ENCODE measurements at places on chromosomes 11 and 22.

DNA sequence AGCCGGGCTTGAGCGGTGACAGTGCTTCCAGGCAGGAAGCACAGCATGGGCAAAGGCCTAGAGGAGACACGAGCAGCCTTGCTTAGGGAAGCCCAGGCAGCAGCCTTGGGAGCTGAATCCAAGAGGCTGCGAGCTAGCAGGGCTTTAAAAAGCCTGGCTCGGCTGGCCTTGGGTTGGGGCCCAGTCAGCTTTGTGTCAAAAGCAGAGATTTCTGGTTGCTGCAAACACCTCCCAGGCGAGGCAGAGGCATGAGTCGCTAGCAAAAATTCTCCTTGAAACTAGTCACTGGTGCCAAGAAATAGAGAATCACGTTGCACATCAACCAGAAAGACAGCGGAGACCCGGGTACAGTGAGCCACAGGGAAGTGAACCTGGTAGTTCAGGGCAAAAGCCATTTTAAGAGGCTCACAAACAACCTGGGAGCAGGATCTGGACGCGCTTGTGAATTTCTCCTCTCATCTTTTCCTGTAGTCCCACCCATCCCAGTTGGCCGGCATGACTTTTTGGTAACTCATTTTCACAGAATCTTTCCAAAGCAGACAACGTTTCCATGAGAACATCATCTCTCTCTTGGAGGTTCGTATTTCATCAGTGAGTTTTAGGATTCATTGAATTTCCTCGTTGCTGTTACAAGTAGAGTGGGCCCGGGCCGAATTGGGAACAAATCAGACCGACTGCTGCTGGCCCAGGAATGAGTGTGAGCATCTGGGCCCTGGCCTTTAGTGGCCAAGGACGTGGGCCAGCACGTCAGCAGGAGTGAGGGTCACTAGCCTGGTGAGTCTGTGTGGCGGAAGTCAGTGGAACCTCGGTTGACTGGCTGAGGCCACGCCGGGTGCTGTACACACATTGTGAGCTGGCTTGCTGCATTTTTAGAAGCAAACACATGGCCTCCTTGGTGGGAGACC is 16.4 kb upstream of the FGF4 start:
- peak; percentile 83 for DNase-seq

DNA sequence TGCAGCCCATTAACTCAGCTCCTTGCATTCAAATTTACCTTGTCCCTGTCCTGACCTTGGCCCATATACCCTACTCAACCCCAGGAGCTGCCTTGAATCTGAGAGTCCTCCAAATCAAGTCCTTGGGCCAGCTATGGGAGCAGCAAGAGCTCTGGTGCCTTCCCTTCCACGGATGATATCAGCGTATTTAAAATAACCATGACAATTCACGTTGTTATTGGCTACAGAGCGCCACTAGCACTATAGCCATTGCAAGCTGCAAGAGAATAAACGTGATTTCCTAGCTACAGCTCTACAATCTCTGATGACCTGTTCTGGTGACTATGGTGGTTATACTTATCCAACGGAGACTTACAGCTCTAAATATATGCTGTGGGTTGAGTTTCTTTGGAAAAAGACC is 357.8 kb downstream of the LARGE1 start:
- no peak for DNase-seq

- no peak for DNase-seq
Measured at GRCh38 chr11:116537121-116537520, 235.7 kb downstream of the BUD13 start.

DNA sequence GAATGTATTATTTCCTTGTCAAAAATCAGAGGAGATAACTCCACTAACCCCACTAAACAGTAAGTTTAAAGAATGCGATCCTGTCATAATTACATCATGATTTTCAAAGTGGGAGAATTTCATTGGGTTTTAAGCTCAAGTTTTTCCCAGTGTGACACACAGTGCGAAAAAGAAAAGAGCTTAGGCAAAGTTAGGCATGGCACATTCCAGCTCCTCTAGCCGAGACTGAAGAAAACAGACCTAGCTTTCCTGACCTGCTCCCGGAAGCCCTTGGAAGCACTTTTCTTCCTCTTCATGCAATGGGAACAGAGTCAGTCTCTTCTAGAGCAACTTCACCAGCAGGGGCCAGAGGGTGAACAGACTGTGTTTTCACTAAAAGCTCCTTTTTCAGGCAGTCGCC is 76.6 kb upstream of the AKIP1 start:
- no peak for DNase-seq

- DNase-seq: no peak
Measured at GRCh38 chr11:86014221-86014620, 54.7 kb downstream of the PICALM start.

DNA sequence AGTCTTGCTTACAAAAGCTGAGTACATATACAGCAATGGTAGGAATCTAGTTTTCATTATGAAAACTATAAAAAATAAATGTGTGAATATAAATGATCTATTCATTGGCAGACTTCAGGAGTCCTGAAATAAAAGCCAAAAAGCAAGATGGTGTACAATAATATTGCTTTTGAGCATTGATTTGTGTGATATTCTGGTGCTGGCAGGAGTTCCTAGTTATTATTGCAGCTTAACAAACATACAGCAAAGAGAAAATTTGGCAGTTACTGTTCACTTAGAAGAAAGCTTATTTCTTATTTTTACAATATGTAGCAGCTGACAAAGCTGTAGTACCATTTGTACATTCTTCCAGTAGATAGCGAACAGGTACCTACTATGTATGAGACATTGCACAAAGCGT is 1518.9 kb upstream of the TENM4 start:
- no peak for DNase-seq

DNA sequence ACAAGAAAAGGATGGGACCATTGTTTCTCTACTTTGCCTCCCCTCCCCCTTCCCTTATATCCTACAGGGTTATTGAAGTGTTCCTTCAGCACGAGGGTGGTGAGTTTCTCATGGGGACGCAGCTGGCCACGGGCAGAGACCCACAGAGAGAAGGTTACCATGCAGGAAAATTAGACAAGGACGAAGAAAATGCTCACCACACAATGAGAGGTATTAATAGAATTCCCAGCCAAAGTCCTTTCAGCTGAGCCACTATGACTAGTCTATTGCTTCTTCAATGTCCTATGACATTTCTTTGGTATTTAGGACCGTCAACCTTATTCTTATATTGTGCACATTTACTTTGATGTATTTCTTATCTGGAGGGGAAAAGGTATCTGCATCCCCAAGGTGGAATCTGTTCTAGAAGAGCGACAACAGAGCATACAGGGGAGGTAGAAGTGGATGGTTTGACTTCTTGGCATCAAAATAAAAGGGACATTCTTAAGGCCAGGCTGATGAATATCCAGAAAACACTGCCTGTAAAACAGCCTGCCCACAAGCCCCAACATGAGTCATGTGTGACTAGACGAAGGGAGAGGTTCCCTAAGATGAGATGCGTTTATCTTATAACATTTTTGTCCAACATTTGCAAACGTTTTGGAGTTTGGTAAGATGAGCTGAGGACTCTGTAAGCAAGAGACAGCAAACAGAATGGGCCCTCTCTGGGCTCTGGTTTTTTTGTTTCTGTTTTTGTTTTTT is 209.8 kb upstream of the NARS2 start:
- DNase-seq: no peak

DNA sequence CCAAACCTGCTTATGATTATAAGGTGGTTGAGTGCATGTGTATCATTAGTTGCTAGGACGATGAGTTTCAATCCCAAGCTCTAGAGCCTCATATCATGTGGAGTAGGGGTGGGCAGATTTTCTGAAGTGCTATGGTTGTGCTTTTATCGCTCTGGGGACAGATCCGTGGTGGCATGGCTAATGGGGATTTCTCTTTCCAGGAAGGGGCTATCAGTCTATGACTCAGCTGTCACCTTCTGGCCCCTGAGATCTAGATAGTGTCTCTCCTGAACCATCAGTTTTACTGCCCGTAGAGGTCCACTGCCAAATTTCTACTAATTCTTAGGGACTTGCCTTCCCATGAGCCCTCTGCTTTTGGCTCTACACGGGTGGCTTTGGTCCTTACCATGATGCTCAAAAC is 51.8 kb downstream of the FDX1 start:
- DNase-seq: no peak

DNA sequence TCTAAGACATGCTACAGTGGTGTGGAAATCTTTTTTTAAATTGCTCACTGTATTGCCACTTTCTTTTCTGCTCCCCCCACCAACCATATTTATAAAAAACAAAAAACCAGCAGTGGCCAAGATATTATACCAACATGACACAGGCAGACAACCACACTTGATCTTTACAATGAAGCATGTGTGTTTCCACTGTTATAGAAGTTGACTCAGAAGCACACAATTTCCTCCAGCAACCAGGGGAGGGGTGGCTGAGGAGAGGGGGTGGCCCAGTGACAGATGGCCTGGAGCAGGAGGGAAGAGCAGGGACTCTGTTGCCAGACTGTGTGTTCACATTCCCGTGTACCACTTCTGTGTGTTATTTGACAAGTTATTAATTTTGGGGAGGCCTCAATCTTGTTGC is 14.8 kb downstream of the CD59 start:
- no peak for DNase-seq

DNA sequence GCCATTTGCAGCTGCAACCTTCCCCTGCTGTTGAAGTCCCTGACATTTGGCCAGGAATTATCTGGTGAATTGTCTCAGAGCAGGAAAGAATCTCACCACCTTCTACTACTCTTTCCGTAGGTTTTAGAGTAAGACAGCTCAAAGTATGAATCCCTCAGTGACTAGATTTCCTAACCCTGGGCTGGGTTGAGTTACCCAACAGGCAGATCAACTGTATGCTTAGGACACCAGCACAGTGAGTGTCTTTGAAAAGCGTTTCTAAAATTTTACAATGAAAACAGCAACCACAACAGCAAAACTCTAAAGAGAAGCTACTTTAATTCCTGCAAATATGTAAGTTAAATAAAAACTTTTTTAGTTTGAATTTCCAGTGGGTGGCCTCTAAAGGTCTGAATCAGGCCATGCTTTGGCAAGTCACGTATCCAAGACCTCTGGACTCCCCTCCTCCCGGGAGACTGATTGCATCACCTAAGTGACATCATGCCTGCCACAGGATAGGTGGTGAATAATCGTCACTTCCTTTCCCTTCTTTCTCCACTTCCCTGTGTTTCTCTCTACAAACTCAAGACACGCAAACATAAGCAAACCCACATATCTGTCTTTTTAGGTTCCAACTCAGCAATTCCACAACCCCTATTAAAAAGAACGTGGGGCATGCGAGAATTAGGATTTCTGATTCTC is 7.8 kb downstream of the OR8B12 start:
- DNase-seq: no peak

DNA sequence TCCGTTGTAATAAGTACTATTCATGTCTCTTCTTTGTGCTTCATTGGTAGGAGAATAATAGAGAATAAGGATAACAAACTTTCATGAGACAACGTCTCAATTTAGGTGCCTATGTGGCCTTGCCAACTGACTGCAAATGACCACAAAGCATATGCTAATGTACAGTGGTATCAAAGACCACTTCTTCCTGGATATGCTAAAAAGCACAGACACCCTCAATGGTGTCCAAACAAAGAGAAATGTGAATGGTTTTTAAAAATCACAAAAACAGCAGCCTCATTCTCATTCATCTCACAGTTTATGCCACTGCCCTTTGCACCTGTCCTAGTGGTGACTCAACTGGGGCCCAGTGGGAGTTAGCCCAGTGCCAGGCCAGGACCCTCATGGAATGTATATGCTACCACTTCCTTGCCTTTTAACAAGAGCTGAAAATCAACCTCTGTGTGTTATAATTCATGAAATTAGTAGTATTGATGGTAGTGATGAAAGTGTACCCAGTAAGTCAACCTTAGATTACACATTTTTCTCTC is 65.2 kb upstream of the MTMR2 start:
- DNase-seq: no peak

- DNase-seq: no peak
Measured at GRCh38 chr11:99920956-99921355, 766.1 kb upstream of the ARHGAP42 start.

DNA sequence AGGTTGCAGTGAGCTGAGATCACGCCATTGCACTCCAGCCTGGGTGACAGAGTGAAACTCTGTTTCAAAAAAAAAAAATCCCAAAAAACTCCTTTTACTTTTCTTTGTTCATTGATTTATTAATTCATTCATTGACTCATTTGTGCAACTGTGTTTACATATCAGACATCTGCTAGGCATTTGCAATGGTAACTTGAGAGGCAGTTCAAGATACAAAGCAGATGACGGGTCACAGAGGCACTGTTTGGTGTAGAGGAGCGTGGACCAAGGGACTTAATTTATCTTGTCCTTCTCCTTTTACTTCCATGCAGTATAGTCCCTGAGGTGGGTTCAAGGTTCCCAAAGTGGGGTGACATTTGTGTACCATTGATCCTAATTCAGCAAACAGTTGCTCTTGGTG is 71.4 kb downstream of the KIAA1671 start:
- DNase-seq: no peak

GRCh38 chr11:74506823-74507222 is 13.3 kb upstream of the LIPT2 start:
- no peak for DNase-seq
